GM06990 (cell line): ENCODE measurements at places on chromosomes 5 and 9.

GRCh38 chr9:117543089-117543488, 128.2 kb upstream of the ASTN2 start:
- DNase-seq, result no peak

DNA sequence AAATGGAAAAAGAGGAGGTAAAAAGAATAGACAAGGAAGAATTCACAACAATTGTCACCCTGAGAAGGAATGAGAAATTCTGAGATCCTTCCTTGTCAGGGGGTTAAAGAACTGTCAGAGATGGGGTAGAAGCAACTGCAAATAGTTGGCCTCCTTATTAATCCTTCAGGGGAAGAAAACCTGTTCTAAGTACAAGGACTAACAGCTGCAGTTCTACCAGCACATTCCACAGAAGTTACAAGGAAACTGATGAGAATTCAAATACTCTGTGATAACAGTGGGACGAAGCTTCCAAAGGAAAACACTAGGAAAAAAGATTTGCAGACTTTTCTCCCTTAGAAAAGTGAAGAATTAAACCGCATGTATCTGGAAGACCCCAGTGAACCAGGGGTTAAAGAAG, 93.7 kb downstream of the OR2K2 start:
- DNase-seq, result no peak

DNA sequence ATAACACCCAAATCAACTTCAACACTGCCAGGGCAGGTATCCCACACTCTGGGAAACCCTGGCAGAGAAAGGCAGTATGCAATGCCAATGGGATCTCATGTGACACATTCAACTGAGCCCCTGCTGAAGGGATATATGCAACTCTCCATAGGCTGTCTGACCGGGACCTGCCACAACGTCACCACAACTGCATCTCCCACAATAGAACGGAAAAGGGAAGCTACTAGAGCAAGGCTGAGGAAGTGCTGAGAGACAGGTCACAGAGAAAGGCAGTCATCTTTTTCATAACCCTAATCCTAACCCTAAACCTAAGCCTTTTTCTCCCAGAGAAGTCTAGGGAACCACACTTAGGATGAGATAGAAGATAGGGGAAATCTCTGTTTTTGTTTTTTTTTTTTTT, 345.9 kb upstream of the CD180 start:
- DNase-seq, result no peak

GRCh38 chr5:37576552-37576951, 197.4 kb downstream of the WDR70 start:
- no peak for DNase-seq

DNA sequence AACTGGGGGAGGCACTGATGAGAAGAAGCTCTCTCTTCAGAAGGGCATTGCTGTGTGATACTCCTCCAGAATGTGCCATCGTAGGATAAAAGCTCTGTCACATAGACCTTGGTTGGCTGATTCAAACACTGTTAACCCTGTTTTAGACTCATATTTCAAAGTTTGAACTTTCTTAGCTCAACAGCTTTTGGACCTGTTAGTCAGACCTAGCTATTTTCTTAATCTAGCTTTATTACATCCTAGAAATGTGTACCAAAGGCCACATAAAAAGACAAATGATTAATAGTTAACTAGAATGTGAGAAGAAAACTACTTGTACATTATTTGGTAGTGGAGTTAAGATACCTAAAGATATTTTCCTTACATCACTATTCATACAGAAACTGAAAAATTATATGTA, 4.3 kb downstream of the RHOBTB3 start:
- no peak for DNase-seq
